ENCODE measurements at places on chromosomes 3 and 15.

GRCh38 chr3:98003306-98003969 lies 31.2 kb upstream of the RIOX2 start:
- DNase-seq: no peak

DNA sequence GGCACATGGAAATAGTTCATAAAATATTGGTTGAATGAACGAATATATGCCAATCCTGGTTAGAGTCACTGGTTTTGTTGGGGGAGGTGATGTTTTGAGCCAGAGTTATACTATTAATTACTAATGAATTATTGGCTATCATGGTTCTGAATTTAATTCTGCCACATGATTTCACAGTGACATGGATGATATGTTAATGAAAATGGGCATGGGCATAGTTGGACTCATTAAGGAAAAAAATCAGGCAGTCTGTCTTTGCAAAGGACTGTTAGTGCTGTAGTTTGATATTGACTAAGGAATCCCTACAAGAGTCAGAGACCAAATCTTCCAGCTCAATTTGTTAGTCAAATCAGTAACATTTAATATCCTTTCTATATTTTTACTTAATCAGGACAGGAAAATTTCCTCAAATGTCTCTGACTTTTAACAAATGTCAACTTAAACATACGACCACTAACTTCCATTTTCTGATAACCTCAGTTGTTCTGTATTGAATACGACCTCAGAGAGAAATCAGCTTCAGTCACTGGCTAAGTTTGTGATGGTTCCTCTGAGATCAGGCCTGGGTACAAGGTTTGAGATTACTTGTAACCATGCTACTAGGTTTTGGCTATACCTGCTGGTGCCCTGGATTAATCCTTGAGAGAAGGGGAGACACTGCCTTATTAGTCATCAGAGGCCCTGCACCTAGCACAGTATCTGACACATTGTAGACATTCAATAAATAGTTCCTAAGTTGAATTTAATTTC lies 13.3 kb downstream of the NFKBIZ start:
- no peak for DNase-seq

- no peak for DNase-seq
Observed at GRCh38 chr3:45646051-45646585, 43.1 kb upstream of the SACM1L start.

GRCh38 chr3:156395961-156396710 lies 158.8 kb downstream of the SSR3 start:
- DNase-seq: no peak

DNA sequence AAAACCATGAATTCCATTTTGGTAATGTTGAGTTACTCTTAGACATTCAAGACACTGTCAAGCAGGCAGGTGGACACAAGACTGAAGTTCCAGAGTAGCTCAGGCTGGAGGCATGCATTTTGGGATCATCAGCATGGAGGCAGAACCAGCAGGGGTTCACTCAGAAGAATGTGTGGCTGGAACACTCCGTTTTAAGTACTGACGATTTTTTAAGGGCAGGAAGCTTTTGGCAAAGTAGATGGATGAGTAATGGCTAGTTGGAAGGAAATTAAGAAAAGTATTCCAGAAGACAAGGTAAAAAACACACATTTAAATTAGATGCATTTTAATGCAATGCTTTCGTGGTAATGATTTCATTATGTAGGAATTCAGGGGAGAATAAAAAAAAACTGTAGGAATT lies 420.4 kb downstream of the ROBO2 start:
- DNase-seq: no peak

DNA sequence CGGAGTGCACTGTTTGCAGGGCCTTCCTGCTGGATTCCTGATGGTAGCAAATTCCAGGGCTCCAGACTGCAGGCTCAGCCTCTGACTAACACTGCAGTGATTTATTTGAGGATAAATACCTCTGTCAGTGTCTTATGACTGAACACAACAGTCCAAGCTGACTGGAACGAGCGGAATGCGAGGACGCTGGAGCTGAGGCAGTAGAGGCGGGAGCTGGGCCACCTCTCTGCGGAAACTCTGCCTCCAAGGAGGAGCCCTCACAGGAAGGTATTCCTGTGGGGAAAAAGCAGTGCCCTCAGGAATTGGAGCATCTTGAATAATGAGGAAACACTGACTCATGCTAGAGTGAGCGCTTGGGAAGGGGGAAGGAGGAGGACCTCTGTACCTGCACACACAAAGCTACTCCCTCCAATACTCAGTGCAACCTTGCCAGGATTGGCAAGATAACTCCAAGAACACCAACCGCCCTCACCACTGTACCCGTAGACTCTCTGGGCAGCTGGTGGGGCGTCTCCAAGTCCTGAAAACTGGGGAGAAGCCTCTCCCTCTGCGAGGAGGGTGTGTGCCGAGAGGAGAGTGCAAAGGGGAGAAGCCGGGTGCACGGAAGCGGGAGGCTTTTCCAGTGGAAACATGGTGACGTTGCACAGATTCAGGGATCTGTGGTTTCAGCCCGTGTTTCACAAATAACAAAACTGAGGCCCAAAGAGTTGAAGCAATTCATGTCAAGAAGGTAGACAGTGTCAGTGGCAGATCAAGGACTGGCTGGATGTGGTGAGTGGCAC lies 43.0 kb downstream of the VGLL4 start:
- no peak for DNase-seq

DNA sequence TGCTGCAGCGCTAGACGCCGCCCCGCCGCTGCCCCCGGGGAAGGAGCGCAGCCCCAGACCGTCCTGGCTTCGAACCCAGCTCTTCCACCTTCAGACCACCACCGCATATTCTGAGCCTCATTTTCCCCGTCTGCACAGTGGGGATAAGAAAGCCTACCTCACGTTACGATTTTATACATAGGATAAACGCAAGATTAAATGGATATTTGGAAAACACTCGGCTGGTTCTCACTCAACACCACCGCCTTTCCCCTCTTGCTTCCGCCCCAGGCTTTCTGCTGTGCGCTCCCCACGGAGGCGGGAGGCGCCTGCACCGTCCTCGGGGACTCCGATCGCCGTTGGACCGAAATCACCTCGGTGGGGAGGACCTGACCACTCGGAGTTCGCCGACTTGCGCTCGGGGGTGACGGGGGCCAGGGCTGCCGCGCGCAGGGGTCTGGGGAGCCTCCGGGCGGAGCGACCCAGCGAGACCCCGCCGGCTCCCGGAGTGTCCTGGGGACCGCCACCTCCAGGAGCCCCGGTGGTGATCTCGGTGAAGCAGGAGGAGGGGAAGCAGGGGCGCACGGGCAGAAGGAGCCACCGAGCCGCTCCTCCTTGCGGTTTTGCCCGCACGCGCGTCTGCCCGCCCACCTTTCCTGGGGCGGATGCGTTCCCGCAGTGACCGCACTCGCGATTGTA lies 4.0 kb downstream of the FBXL22 start:
- DNase-seq: peak; percentile 27

- DNase-seq: no peak
Observed at GRCh38 chr15:31974855-31975829, 55.2 kb upstream of the CHRNA7 start.

DNA sequence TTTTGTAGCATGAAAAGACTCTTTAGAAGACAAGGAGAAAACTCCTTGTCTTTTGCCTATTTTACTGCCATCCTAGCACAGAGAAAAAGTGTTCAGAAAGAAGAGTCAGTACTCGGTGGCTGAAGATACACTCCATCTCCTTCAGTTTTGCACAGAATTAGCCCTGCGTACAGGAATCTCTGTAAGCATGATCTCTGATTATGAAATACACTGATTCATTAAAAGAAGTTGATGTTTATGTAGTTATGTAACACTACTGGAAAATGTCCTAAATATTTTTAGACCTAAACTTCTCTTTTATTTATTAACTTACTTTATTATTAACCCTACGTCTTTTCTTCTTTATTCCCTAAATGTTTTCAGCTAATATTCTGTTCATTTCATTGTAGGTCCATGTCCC lies 138.4 kb downstream of the LEKR1 start:
- no peak for DNase-seq

DNA sequence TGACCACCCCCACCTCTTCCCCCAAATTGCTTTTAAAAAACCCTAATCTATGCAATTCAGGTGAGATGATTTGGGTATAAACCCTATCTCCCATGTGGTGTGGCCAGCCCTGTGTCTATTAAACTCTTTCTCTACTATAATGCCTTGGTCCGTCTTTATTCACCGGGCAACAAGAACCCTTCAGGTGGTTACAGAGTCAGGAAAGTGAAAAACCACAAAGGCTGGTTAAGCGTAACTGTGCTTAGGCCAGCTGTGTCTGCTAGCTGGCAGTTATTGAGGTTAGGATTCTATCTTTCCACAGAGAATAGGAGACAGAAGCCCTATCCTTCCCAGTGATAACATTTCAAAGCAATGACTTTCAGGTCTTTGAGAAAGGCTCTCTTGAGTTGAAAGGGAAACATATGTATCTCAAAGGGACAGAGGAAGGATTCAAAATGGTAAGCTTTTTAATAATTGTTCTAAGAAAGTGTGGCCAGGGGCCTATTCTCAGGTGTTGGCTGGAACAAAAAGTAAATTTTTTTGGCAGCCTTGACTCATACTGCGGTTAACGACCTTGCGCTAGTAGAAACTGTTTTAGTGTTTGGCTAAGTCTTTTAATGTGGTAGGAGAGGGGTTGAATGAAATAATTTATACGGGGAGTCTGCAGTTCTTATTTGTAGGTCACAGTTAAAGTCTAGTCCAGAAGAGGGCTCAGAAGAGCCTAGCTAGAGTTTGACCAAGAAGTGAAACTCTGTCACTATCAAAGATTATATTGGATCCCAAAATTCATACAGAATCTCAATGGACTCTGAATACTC lies 89.0 kb downstream of the NPAP1 start:
- no peak for DNase-seq

DNA sequence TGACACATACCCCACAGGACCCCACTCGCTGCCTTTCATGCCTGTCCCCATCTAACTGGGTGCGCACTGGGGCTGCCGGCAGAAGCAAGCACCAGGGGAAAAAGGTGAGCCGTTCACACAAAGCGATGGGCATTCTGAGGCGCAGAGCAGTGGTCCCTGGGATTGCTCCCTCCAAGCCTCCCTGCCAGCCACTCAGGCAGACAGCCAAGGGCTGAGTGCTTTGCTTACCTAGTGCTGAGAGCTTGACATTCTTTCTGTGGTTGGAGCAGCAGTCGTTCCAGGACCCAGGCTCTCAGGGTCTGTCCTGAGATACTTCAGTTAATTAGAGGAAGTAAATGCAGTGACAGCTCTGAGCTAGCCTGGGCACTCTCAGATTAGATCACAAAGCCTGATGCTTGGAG lies 5.7 kb downstream of the ESYT3 start:
- no peak for DNase-seq

DNA sequence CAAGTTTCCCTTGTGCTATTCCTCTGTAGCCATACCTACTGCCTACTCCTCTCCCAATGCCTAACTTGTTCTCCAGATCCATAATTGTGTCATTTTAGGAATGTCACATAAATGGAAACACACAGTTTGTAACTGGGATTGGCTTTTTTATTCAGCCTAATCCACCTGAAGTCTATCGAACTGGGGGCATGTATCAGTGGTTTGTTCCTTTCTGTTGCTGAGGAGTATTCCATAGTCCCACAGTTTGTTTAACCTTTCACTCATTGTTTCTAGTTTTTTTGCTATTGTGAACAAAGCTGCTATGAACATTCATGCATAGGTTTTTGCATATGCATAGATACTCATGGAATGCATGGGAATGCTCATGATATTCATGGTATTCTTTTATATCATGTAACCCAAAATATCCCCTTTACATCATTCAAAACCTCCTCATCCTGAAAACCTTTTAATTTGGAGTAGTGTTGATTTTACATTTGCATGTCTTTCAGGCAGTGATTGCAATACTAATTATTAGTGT lies 25.9 kb upstream of the LRRC34 start:
- DNase-seq: no peak

- no peak for DNase-seq
Observed at GRCh38 chr3:181230258-181230657, 240.7 kb upstream of the DNAJC19 start.

DNA sequence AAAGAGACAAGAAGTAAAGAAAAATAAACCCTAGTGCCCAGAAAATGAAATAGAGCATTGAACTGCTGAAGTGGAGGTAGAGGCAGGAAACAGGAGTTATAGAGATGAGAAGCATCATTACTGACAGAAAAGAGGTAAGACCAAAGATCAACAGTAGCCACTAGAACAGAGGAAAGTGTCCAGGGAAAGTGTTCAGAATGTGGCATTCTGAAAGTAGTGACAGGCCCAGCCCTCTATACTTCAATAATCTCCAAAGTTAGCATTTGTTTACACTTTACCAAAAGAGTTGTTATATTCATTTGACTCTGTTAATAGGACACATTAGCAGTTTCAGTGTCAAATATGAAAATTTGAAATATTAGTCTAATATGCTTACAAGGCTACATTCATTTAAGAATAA lies 727.1 kb upstream of the NECTIN3 start:
- no peak for DNase-seq

GRCh38 chr3:140176526-140176925 lies 241.5 kb downstream of the CLSTN2 start:
- DNase-seq: no peak

- no peak for DNase-seq
Observed at GRCh38 chr15:48710952-48711495, 65.5 kb upstream of the FBN1 start.

DNA sequence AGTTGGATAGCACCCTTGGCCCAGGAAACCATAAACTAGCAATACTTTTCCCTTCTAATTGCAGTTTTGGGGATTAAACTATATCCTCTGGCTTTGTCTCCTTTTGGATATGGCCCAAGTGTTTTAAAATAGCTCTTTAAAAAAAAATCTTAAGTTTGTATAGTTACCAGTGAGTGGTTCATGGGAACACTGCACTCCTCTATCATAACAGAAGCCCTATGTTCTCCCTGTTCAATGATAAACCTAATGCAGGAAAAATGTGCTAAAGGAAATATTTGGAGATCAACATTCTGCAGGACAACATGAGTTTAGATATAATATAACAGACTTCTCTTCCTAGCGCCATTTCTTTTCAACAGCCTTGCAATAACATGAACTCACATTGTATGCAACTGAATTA lies 13.1 kb downstream of the MRPL47 start:
- no peak for DNase-seq

DNA sequence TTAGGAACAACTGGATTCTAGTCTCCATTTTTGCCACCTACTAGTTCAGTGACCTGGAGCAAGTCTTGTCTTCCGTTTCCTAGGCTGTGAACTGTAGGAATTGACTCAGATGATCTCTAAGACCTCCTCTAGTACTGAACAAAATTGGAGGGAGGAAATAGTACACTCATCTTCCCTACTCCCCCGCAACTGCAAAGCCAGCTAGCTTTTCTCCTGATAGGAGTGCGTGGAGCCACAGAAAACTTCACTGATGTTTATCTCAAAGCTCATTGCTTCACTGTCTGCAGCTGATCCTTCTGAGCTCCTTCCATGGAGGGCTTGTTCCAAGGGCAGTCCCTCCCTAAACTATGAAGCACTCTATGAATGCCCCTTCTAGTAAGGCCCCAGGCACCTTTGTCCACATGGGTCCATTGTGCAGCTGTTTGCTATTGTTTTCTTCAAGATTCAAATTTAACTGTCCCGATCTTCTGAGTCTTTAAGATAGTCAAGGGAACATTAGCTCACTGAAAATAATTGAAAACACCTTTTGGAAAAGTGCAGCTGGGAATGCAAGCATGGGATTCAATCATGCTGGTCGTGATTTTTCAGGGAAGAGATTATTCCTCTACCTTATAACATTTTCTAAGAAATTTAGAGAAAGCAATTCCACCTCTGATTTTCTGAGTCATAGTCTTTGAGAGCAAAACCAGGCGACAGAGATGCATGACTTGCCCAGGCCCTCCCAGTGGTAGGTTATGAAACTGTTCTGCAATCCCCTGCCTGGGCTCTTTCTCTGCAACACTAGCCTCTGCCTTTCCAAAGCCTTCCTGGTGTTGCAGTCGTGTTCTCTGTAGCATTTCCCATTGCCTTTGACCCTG lies 24.3 kb downstream of the FILIP1L start:
- no peak for DNase-seq
